ENCODE measurements at places on chromosomes 5 and 9.

GRCh38 chr5:15483351-15484097 is 16.5 kb upstream of the FBXL7 start:
- no peak for DNase-seq

- DNase-seq = no peak
Measured at GRCh38 chr5:153891394-153891793, 147.3 kb downstream of the FAM114A2 start.

DNA sequence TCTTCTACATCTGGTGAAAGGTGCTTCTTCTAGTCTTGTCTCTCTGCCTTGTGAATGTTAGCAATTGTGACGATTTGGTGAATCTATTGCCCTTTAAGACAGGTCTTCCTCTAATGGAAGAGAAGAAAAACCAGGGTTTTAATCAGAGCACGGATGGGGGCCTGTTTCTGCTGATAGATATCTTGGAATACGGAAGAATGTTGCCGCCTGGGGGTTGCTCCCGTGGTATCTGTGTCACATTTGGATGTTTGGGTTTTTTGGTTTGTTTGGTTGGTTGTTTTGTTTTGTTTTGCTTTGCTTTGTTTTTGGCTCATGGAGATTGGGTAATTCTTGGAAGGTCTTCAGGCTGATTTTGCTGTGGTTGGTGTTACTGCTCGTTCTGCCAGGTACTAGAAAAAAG is 9.7 kb upstream of the SLC1A3 start:
- DNase-seq = no peak

DNA sequence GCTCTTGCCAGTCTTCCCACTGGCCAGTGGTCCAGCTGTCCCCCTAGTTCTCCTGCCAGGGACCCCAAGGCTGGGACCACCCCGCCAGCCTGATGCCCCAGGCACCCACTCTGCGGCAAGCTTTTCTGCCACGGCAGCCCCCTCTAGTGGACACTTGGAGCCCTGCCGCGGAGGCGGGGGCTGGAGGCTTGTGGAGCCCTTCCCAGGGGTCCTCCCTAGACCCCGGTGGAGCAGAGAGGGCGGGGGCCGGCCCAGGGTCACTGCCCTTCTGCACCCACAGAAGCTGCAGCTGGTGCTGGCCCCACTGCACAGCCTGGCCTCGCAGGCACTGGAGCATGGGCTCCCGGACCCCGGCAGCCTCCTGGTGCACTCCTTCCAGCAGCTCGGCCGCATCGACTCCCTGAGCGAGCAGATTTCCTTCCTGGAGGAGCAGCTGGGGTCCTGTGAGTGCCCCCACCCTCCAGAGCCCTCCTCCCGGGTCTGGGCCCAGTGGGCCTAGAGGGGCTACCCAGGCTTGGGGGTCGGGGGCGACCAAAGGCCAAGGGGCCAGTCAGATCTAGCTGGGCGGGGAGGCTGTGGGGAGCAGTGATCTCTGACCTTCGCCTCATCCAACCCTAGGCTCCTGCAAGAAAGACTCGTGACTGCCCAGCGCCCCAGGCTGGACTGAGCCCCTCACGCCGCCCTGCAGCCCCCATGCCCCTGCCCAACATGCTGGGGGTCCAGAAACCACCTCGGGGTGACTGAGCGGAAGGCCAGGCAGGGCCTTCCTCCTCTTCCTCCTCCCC is 9.1 kb downstream of the EGFL7 start:
- DNase-seq = peak; percentile 64

GRCh38 chr5:88925692-88926490 is 42.9 kb upstream of the MEF2C start:
- peak; percentile 7 for DNase-seq

DNA sequence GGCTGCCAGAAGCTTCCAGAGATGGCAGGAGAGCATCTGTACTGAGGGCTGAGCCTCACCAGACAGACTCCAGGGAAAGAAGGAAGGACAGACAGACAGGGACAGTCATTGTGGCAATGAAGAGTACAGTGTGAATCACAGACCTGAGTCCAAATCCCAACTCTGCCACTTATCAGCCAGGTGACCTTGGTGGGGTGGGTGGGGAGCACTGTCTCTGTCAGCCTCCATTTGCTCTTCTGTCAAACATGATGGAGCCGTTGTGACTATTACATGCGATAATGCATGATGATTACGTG is 85.9 kb upstream of the FSTL4 start:
- no peak for DNase-seq

DNA sequence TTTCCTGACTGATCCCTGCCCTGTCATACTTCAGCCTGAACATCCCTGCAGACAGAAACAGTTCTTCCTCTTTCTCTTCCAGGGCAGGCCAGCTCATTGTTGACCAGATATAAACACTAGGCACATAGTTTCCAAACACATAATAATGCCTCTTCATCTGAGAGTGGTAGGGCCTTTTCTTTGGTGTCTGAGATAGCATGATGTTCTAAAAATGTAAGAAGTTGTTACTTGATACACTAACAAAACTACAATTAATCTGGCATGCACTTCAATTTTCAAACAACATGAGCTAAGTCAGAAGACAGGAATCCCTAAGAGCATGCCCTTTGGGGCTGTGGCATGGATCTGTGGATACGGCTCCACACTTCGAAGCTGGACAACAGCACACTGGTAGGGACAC is 246.6 kb downstream of the SPOCK1 start:
- DNase-seq = peak; percentile 25

- peak; percentile 46 for DNase-seq
Measured at GRCh38 chr5:110909950-110910349, 161.6 kb upstream of the TSLP start.

- no peak for DNase-seq
Measured at GRCh38 chr9:36999728-37000333, 34.2 kb downstream of the PAX5 start.

DNA sequence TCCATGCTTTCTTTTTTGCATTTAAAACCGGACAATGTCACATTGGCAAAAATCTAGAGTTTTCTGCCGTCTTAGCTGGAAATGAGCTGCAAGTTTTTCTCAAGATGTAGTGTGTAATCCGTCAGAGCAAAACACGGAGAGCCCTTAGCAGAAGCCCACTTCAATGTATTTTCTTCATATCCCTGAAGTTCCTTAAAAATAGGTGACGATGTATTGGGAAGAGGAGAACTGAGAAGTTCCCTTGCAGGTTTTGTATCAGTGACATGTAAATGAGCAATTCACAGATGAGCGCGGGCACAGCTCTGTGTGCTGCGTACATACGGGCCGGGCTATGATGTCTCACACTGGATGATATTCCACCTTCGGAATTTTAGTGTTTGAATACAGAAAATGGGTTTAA is 14.8 kb upstream of the CLPTM1L start:
- no peak for DNase-seq

GRCh38 chr5:145203193-145203592 is 631.9 kb downstream of the PRELID2 start:
- no peak for DNase-seq

GRCh38 chr5:121693864-121694263 is 157.8 kb upstream of the FTMT start:
- no peak for DNase-seq

GRCh38 chr9:98866435-98867102 is 59.1 kb downstream of the GALNT12 start:
- DNase-seq = no peak

- DNase-seq = no peak
Measured at GRCh38 chr5:9025942-9026341, 519.9 kb downstream of the SEMA5A start.

DNA sequence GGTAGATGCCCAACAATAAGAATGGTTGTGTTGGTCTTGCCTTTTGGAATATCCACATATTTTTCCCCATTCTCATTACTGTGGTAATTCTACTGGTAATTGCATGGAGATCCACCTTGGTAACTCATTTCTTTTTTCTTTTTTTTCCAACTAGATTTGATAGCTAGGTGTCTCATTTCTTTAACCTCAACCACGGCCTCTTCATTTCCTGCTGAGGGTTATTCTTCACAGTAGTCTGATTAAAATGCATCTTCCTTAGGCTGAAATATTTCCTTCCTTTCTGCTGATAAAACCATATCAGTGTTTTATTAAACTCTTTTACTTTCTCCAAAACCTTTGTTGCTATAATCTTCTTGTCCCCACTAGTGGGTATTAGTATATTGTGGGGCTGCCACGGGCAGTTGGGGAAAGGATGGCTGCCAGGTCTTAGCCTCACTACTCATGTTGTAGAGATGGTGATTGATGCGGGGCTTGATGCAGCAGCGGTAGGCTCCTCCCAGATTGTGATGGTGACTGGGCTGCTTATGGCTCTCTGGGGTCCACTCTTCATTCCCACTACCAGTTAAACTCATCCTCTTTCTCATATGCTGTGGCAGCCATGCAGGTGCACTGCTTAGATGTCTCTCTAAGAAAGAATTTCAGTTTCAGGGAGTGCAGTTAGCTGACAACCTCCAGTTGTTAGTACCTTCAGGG is 35.9 kb downstream of the KIF2A start:
- no peak for DNase-seq

- DNase-seq = no peak
Measured at GRCh38 chr5:87347841-87348240, 64.9 kb downstream of the CCNH start.
